ENCODE measurements at places on chromosomes 3 and 15.

DNA sequence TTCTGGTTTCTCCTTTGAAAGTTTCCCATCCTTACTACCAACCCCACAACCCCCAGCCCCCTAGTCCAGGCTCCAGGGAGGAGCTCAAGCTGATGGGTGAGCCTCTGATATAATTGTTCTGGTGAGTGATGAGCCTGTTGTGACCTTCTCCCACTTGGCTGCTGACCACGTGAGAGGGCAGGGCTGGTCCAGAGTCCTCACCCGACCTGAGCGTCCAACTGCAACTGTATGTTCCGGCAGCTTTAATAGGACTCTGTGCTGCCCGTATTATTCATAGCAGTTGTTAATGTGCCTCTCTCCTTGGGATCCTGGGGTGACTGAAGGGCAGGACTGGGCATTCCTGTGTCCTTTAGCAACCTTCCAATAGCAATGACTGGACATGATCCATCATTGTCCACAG lies 56.2 kb downstream of the B3GNT5 start:
- no peak for DNase-seq

GRCh38 chr3:172808969-172809546 lies 58.5 kb downstream of the ECT2 start:
- peak; percentile 49 for DNase-seq

GRCh38 chr3:112013784-112014143 lies 15.0 kb downstream of the TAGLN3 start:
- no peak for DNase-seq

- DNase-seq = peak; percentile 7
These were observed 185.5 kb upstream of the GPR149 start for GRCh38 chr3:154615471-154615870.

GRCh38 chr3:37324131-37324530 lies 149.7 kb upstream of the LRRFIP2 start:
- DNase-seq = no peak

DNA sequence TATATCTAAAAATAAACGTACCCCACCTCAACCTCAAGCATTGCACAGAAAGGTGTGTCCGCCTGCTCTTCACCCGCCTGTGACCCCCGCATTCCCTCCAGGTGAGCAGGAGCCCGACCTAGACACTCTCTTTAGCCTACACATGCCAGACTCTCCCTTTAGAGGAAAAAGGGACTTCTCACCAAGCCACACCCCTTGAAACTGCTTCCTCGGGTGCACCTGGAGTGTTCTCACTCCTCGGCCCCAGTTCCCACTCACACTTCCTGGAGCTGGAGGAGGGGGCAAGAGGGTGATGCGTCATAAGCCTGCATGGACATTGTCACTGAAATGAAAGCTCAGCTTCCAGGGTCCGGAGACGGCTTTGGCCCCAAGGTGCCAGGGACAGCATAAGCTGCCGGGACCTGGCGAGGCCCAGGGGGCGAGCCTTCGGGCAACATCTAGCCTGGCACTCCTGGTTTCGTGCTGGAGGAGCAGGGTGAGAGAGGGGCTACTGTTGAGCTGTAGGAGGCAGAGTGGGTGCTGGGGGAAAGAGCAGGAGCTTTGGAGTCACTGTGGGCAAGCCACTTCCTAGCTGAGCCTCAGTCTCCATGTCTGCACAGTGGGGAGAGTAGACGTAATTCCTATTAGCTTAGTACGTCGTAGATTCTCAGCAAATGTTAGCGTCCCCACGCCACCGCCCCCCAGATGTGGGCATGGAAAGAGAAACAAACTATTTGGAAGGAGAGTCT lies 9.8 kb upstream of the MUC4 start:
- DNase-seq = no peak

- no peak for DNase-seq
These were observed 29.4 kb upstream of the IQSEC1 start for GRCh38 chr3:13102386-13103345.

DNA sequence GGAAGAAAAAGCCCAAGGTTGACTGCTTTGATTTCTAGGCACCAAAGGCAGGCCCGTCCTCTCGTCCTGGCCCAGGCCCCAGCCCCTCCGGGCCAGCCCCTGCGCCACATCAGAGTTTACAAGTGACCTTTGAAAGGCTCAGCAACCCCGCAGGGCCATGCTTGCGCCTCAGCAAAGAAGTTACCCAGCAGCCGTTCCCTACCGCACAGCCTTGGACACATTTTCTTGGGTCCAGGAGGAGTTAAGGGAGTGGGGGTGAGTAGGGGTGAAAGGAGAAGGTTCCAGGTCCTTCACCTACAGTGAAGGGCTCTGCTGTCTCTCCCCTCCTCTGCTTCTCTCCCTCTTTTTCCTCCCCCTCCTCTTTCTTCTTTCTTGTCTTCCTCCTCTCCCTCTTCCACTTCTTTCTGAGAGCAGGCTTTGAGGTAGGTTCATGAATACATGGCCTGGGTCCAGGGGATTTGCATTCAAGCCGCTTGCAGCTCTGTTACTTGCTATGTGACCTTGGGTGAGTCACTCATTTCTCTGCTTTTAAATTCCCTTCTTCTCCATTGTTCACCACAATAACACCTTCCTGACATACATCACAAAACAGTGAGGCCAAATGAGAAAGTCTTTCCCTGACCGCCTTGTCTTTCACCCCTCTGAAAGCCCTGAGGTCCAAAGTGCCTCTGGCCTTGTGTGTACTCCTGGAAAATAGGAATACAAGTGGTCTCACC lies 223.3 kb upstream of the TPRG1 start:
- DNase-seq = peak; percentile 100

GRCh38 chr3:32850226-32850625 lies 32.4 kb downstream of the TRIM71 start:
- no peak for DNase-seq

- no peak for DNase-seq
These were observed 245.3 kb downstream of the FEZF2 start for GRCh38 chr3:62128051-62128450.

- peak; percentile 0 for DNase-seq
These were observed 604.3 kb downstream of the FGF12 start for GRCh38 chr3:192122832-192123594.

GRCh38 chr15:51170882-51171633 lies 76.4 kb upstream of the TNFAIP8L3 start:
- no peak for DNase-seq

DNA sequence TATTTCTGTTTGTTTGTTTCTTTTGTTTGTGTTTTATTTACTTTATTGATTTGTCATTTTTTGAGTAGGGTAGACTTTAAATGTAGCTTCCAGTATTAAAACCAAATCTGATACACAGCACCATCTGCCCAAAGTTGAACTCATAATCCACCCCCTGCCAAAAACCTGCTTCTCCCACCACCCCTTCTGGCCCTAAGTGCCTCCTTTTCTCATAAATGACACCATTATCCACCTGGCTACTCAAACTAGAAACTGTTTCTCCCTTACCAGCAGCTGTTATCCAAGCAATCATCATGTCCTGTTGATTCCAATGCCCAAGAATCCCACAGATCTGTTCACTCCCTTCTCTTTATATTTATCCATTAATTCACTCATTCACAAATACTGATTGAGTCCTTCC lies 21.8 kb upstream of the PTX3 start:
- no peak for DNase-seq

- no peak for DNase-seq
These were observed 50.7 kb downstream of the MYLK start for GRCh38 chr3:123833398-123833785.

GRCh38 chr3:7254251-7254650 lies 393.3 kb downstream of the GRM7 start:
- DNase-seq = no peak

DNA sequence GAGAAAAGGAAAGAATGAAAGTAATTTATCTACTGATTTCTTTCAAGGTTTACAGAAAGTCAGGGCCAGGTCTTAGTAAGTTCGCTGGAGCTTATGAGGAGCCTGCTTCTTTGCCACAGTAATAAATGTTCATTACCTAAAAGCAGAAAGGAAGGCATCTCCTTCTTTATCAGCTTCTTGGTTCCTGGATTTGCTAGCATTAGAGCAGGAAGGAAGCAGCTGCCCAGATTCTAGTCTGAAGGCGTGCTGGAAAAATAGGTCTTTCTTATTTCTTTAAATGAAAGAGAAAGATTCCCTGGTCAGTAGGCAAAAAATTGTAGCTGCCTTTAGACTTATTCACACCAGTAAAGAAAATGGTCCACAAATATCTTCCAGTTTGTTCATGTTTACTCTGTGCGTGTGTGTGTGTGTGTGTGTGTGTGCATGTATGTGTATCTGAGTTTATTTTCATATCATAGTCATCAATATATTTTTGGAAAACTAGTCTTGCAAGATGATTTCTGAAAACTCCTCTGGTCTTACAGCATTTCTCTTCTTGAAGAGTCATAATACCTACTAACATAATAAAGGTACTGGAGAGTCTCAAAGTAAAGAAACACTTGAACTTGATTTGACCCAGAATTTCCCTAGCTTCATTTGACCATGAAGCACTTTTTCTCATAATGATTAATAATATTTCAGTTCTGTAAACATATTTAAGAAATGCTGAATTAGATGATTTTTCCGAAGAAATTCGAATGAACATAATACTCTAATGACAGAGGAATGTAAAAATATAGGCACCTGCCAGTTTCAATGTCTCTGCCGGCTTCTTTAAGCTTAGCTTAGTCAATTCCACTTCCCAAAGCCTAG lies 255.3 kb upstream of the ZPLD1 start:
- peak; percentile 66 for DNase-seq

Data from iris pigment epithelial cell (primary cell).